ENCODE measurements at places on chromosomes 1 and 21. TPM values are rescaled to one million over a fixed set of nuclear protein-coding genes. Genes with fewer than 3 reads are reported as not detected.

The PGLYRP4 gene
- total RNA-seq, result not detected

- DNase-seq, result no peak
These were observed 18.2 kb downstream of the SOX13 start for GRCh38 chr1:204091066-204091465.

DNA sequence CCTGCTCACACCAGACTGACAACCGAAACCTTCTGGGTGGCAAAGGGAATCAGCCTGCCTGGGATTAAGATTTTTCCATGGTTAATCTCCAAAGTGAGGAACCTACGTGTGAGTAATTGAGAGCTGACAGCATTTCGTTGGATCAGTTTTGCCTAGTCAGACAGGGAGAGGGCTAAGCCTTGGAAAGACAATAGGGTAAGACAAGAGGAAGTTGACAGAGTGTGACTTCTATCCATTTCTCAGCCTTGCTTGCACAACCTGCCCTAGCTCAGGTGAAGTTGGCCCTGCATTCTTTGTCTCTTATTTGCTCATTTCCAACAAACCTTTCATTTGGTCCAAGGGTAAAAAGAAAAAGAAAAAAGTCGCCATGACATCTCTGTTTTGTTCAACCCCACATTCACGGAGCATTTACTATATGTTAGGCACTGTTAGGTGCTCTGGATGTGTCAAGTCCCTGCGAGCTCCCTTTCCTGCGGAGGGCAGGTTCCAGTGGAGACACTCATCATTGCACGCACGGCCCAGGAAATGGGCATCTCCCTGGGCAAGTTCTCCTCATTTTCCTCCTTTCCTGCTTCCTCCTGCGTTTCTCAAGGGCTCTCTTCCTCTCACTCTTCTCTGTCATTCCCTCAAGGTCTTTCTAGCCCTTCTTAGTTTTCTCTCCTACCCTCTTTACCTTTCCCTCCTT, 23.3 kb downstream of the KIRREL1 start:
- no peak for DNase-seq

DNA sequence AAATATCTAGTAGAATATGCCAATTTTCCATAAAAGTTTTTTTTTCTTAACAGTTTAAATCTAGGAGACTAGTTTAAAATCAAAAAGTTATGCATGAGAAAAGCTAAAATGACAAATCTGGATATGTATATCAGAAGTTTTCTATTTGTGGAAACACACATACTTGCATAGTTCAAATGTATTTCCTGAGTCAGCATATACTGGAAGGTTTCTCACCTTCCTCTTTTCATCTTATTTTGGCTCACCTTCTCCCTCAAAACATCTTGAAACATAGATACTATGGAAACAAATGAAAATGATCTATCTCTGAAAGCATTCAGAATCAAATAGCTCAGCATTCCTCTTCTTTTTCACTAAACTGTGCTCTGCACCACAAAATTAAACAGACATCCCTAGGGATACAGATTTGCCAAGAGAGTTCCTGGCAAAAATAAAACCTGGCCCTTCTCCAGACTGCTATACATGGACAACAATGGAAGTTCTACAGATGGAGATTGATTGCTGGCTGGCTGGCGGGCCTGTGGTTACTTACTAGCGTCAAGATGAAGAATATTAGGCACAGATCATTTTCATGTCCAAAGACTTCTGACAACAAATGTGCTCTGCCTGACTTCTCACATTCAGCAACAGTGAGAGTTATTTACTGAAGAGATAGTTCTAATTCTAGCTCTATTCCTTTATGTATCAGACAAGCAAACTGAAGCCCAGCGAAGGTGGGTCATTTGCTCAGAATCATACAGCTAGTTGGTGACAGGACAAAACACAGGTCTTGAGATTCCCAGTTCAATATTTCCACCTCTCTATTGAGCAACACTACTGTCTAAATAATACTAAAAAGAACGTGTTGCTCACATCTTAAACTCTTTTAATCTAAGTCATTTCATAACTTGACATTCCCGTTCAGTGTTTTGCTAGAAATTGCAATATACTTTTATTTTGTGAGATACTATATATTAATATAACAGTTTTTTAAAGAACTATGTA, 26.6 kb downstream of the DIPK1A start:
- DNase-seq, result peak; percentile 87

- no peak for DNase-seq
These were observed 43.2 kb downstream of the ANKRD13C start for GRCh38 chr1:70311369-70311768.

The TGFB2 gene
- total RNA-seq, result 7.4 TPM

DNA sequence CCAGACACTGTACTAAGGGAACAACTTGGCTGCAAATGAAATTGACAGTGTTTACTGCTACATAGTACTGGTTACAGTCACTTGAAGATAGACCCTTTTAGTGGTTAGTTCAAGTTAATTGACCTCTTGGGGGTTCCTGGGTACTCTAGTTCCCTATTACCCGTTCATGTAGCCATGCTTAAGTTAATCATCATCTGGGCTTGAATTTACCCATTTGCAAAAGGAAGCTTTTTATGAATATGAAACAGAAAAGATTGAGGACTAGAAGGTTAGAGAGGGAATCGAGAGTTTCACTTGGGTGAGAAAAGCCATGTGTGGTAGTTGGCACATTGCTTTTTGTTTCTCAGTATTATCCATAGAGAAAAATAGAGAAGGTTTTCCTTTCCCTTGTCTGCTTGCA, 2.7 kb downstream of the MIA3 start:
- no peak for DNase-seq

The CR1L gene
- not detected for total RNA-seq

- DNase-seq, result no peak
These were observed 5.8 kb upstream of the CFAP74 start for GRCh38 chr1:2009101-2010053.

DNA sequence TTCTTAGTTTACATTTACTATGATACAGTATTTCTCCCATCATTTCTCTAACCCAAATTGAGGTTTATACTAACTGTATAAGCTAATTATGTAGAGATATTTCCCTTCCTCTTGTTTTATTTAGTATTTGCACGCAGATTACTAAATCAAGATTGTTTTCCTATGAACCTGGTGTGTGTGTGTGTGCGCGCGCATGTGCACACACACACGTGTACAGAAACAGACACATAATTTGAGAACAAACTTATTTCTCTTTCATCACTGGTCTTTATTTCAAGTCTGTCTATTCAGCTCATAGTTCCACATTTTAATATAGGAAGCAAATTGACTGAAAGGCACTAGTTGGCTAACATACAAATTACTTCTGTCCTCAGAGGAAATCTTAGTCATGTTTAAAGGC, 19.7 kb upstream of the COL24A1 start:
- DNase-seq, result no peak

GRCh38 chr1:68961143-68961542, 464.3 kb upstream of the DEPDC1 start:
- no peak for DNase-seq

The ILDR2 gene
- 43.5 TPM for total RNA-seq

- DNase-seq, result no peak
These were observed 2063.9 kb downstream of the MRPL39 start for GRCh38 chr21:23543333-23543732.

The ESRRG gene
- not detected for total RNA-seq

The TNFRSF9 gene
- 5.6 TPM for total RNA-seq

GRCh38 chr1:158248118-158248517, 6.1 kb upstream of the CD1A start:
- no peak for DNase-seq

Measured in SJSA1 (cell line).